ENCODE measurements at places on chromosomes 3 and 15. TPM values are rescaled to one million over a fixed set of nuclear protein-coding genes. Genes with fewer than 3 reads are reported as not detected.

DNA sequence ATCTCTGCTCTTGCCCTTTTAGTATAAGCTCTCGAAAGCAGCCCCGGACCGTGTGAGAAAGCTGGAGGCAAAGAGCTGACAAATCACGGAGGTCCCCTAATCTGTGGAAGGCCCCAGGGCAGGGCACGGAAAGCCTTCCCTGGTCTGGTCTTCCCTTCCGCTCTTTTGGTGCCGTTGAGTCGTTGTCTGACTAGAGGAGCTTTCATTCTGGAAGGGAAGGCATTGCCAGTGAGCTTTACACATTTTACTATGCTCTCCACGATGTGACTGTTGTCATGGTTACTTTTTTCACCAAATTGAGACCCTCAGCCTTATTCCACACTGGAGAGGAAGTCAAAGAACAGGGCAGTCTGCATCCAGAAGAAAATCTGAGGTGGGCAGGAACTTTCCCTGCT lies 71.7 kb downstream of the CYP19A1 start:
- DNase-seq = no peak

GRCh38 chr3:50557915-50558314 lies 9.6 kb downstream of the C3orf18 start:
- DNase-seq = no peak

DNA sequence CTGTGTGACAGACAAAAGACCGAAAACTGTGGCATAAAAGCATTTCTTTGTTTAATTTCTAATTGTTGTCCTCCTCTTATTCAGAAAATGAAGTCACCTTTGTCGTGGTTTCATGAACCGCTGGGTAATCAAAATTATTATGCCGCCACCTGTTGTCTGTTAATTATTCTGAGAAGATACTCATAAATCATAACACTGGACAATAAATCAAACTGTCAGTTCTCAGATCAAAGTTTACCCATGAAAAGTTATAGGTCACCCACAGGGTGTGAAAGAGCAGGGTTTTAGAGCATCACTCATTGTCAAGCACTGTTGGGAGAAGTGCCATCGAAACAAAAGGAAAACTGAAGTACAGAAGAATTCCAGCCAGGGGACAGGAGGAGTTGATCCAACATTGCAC lies 474.3 kb downstream of the NR2F2 start:
- DNase-seq = no peak

DNA sequence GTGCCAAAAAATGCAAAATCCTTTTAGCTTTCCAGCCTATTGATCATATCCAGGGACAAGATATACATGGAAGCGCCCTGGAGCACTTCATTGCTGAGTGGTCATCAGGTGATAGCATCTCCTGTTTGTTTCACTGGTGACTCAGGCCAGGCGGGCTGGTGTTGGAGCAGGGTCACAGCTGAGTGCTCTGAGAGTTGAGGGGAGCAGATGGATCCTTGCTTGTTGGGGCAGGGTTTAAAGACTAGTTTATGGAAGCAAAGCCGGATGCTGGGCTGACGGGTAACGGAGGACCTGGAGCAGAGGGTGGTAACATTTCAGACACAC lies 405.0 kb upstream of the TPM1 start:
- no peak for DNase-seq

The BFSP2 gene
- not detected for total RNA-seq

DNA sequence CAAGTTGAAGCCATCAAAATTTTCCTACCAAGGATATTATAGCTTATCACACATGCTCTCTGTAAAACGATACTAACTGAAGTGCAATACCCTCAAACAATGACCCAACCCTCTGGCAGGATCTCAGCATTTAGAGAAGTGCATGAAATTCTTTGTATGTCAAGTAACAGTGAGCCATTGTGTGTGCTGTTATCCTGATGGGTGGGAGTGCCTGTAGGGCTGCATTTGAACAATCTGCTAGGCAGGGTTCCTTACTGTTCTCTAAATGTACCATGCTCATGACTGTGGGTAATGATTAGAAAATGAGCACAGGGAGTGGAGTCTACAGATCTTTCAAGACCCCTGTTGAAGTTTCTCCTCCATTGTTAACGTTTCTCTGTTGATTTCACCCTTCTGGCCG lies 398.1 kb downstream of the NSUN3 start:
- DNase-seq = no peak

DNA sequence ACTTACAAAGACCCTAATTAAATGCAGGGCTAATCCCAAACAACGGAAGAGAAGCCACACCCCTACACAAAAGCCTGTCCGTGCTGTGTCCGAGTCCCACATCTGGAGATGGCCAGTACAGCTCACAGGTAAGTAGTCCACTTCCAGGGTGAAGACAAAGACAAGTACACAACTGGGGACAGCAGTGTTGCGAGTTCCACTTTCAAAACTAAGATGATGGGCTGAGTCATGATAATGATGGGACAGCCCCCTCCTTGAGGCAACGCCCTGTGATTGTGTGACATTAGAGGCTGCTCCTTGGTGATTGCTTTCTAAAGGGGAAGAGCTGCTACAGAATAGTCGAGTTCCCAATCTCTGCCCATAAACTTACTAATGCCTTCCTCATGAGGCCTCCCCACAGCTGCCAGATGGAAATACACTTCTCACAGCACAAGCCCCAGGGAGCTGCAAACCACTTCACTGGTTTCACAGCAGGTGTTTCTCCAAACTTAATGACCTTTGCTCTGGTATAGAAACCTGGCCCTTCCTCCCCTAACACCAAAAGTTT lies 27.6 kb downstream of the RFT1 start:
- DNase-seq = no peak

- peak; percentile 65 for DNase-seq
These were observed 227.4 kb upstream of the AZI2 start for GRCh38 chr3:28575746-28576613.

DNA sequence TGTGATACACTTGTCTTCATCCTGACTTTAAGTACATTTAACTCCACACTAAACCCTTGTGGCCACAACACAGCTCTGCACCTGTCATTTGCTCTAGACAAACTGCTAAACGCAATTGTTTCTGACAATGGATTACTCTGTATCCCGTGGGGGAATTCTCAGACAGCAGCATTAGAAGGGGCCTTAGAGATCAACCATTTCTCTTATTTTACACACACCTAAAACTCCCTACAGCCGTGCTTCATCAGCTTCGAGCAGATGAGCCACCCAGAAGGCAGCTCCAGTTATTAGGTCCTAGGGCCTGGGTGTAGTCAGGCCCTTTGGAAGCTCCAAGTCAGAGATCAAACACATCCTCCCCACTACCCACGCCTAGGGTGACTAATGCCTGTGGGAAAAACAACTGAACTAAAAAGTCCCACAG lies 1.3 kb upstream of the IL12A start:
- no peak for DNase-seq

GRCh38 chr3:9786825-9787669 lies 5.2 kb downstream of the TADA3 start:
- no peak for DNase-seq

The DNAH1 gene
- total RNA-seq = 3.9 TPM

Measured in right cardiac atrium (tissue), 5 donors.